COR-L47 (cell line): ENCODE measurements at places on chromosomes 7 and 10.

DNA sequence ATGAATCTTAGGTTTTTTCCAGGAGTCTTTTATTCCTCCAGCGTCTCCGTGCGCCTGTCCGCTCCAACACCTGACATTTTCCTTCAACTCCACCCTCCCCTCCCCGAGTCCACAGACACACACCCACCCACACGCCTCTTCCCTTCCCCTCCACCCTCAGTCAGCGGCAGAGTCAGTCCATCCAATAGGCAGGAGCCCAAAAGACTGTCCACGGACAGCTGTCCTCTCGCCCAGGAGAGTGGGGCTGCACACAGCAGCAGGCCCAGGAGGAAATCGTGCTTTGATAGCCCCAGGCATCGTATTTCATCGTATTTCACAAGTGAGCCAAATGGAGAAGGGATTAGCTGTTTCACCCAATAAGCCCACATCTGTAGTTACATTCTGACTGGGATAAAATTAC is 285.1 kb downstream of the ZEB1 start:
- DNase-seq, result no peak

DNA sequence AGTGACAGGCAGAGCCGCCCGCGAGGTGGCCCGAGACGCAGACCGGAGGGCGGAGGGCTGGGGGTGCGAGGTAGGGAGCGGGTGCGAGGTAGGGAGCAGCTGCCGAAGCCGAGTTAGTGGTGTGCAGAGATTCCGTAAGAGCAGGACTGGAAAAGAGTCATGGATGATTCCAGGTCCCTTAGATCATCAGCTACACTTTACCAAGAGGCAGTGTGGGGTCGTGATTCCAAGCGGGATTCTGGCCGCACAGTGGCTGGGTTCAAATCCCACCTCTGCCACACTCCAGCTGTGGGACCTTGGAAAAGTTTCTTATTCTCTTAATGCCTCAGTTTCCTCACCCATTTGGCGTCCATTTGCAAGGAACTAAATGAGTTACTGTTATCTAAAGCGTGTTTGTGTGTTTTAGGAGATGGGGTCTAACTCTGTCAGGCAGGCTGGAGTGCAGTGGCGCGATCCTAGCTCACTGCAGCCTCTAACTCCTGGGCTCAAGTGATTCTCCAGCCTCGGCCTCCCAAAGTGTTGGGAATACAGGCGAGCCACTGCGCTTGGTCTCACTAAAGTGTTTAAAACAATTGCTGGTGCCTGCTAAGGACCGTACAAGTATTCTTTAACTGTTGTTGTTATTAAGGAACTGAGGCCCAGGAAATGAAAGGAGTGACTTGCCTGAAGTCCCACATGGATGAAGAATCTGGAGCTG is 1.1 kb downstream of the NDUFB2 start:
- no peak for DNase-seq

- DNase-seq, result no peak
These were observed 126.0 kb downstream of the SKIDA1 start for GRCh38 chr10:21399392-21400035.

- no peak for DNase-seq
These were observed 4.4 kb downstream of the DDIT4 start for GRCh38 chr10:72277996-72278667.

DNA sequence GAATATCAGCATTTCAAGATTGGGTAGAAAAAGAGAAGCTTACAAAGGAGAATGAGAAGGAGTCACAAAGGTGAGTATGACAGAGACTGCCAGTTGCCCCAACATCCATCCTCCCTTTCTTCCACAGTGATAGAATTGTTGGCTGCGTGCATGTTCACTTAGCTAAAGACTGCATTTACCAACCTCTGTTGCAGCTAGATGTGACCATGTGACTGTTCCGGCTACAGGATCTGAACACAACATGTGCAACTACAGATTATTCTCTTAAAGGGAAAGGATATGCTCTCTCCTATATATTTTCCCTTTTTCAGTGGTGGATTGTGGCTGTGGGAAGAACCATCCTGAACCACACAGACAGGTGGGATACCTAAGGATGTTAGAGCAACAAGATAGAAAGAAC is 60.5 kb upstream of the ZNRF2 start:
- DNase-seq, result no peak

GRCh38 chr10:100100651-100101184 is 19.0 kb upstream of the CPN1 start:
- no peak for DNase-seq

GRCh38 chr10:102718220-102718619 is 3.8 kb downstream of the SFXN2 start:
- DNase-seq, result no peak

GRCh38 chr10:86673827-86674581 is 5.7 kb downstream of the LDB3 start:
- no peak for DNase-seq

DNA sequence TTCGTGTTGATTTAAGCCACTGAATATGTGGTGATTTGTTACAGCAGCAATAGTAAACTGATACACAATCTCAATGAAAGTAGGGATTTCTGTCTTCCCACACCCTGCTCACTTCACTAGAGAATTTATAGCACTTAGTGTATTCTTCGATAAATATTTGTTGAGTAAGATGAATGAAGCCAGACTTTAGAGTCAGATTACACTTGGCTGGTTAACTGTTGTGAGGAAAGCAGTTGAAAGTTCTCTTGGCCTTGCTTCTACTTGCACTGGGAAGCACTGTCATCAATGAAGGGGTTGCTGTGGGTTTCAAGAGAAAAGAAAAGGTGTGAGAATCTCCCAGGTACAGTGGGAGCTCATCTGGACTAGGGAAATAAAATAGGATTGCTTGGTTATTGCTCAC is 82.1 kb upstream of the IGFBP3 start:
- DNase-seq, result no peak

DNA sequence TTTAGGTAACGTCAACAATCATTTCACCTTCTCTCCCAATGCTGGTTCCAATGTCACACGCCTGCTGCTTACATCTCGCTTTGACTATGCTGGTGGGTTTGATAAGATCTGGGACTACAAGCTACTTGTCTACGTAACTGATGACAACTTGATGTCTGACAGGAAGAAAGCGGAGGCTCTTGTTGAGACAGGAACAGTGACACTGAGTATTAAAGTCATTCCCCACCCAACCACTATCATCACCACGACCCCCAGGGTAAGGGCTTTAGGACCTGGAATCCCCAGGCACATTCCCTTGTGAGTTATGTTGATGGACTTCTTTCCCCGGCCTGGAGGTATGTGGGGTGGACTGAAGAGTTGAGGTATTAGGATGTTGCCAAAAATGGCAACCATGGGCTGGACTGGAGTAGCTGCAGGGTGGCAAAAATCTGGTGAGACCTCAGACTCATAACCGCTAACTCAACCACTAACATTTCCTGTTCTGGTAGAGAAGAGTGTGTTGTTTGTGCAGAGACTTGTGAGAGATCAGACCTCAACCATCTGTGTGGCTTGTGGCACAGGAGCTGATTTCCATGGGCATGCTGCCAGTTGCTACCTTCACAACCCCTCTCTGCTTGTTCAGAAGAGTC is 59.2 kb downstream of the CDHR3 start:
- DNase-seq, result no peak

- no peak for DNase-seq
These were observed 63.9 kb upstream of the ECHDC3 start for GRCh38 chr10:11678074-11678793.

DNA sequence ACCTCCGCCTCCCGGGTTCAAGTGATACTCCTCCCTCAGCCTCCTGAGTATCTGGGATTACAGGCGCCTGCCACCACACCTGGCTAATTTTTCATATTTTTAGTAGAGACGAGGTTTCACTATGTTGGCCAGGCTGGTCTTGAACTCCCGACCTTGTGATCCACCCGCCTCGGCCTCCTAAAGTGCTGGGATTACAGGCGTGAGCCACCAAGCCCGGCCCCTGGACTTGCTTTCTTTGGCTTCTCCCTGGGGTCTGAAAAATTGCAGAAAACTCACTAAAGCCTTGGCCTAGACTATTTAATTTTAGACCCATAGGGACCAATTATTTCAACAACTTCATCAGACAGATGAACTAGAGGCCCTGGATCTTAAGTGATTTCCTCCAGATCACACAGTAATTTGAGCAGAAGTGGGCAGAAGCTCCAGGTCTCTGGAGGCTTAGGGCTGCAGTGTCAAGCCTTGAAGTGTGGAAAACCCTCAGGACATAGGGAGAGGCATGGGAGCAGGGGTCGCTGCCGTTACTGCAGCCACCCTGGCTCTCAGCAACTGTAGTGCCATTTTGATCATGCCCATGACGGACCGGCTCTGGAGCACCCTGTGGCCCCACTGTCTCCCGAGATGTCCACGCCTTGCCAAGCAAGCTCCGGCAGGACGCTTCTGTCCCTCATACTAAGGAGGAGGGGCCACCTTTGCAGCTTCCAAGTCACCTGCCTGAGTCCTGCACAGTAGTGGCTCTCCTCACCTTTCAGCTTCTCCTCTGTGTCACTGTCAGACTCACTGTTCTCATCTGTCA is 72.4 kb downstream of the DENND2A start:
- no peak for DNase-seq
